ENCODE measurements at places on chromosomes 12 and 14.

DNA sequence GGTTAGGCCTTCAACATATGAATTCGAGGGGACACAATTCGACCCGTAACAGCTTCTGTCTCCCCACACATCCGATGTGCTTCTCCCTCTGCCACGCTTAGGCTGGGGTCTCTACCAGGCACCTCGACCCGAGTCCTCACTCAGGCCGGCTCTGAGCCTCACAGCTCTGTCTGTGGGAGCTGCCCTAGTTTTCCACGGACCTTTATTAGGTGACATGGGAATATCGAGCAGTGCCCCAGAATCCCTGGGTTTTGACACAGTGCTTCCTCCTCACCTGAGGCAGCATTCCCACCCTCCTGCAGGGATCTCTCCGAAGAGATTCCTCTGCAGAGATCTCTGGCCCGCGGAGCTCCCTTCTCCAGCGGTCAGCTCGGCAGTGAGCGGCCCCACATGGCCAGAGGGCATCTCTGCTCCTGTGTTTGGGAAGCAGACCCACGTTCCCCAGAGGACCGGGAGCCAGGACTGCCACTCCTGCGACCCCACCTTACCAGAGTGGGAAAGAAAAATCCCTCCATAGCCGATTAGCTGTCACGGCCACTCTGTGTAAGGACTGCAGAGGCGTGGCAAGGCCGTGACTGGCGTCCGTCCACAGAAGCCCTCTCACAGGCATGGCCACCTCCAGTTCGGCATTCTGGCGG is 21.2 kb downstream of the ZBTB42 start:
- DNase-seq = no peak

- DNase-seq = no peak
Observed at GRCh38 chr14:95054346-95055280, 102.7 kb downstream of the DICER1 start.

DNA sequence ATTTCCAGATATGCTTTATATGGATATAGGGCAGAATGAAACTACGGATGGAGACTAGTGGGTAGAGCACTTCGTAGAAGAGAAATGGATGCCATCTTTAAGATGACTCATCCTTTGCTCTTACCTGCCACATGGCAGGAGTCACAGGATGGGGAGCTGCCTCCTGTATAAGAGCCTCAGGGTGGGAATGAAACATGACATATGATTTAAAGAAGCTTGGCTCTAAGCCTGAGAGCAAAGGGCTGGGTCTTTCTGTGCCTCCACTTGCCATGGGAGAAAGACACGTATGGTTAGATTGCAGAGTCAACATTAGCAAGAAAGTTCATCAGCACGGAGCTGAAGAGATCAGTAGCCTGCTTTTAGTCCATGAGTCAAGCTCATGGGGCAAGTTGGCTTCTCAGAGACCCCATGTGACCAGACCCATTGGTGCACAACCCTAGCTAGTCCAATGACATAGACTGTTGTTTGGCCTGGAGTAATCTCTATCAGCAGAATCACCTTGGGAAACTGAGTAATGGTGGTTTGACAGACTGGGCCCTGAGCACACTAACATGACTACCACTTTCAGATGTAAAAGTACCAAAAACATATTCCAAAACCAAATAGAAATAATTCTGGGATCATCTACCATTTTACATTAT is 38.1 kb upstream of the IL22 start:
- no peak for DNase-seq

DNA sequence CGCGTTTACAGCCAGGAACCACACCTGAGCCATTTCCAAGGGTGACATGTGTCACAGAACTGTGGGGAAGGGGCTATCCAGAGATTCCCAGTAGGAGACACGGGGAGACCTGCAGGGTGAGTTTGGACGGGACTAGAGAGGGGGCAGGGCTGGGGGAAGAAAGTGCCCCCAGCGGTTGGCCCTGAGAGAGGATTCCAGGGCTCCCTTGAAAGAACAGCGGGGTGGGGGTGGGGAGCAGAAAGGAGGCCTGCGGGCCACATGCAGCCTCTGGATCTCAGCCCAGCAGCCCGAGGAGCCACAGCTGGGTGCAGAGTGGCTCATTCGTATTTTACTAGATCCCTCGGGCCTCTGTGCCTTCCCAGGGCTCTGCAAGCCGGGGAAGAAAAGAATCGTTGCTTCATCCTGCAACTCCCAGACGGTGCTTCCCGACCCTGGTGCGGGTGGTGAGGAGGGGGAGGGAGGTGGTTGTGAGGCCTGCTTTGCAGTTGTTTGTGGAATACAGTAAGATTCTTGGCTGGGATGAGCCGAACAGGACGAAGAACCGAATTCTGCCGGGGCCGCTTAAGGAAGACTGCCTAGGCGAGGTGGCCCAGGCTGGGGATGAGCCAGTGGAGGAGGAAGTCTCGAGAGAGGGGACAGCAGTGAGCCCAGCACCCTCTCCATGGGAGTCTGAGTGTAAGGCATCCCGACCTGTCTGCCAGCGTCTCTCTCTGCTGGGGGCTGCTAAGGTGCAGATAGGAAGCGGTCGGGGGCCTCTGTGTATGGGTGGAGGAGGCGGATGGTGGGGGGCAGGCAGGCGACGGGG is 36.1 kb upstream of the ANKRD9 start:
- DNase-seq = no peak

- DNase-seq = no peak
Observed at GRCh38 chr14:25132094-25132493, 82.1 kb upstream of the STXBP6 start.

GRCh38 chr14:64464651-64465050 is 648 bp upstream of the AKAP5 start:
- DNase-seq = no peak

DNA sequence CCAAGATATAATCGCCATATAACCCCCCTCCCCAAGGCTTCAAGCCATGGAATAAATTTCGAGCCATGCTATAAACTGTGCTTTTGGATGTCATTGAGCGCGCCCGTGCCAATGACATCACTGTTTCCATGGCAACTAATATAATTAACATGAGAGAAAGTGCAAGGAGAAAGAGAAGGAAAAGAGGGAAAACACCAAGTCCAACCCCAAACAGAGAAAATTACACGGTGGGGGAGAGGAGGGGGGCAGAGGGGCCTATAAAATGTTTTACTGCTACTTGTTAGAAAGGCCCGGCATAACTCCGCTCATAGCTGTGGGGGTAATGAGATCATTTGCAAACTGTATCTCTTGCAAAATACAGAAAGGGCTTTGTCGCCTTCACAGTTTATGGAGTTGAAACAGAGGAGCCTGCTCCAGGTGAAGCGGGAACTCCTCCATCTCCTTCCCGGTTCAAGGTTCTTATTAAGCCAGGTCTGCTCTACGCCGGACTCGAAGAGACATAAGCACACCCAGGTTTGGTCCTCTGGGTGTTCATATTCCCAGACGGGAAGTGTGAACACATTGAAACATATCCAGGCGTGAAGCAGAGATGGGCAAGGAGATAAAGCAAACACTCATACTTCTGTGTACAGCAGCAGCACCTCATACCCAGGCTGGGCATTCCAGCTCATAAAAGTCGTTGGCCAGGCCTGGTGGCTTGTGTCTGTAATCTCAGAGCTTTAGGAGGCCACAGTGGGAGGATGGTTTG is 99.1 kb upstream of the MAP1LC3B2 start:
- no peak for DNase-seq

DNA sequence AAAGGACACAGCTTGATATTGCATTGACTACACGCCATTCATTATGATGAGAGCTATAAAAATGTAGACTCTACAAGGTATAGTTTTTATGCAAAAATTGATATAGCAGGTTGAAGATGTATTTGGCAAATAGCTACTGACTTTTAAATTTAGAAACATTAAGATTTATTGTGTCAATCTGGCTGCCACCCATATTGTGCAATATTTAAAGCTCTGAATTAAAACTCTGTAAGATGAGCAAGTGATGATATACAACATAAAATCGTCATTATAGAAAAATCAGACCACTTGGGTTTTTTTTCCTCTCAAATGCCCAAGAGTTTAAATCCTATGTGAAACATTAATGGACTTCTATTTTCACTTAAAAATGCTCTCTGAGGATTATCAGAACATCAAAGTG is 36.8 kb upstream of the E2F7 start:
- no peak for DNase-seq

- no peak for DNase-seq
Observed at GRCh38 chr14:89619596-89619995, 202.6 kb upstream of the FOXN3 start.

DNA sequence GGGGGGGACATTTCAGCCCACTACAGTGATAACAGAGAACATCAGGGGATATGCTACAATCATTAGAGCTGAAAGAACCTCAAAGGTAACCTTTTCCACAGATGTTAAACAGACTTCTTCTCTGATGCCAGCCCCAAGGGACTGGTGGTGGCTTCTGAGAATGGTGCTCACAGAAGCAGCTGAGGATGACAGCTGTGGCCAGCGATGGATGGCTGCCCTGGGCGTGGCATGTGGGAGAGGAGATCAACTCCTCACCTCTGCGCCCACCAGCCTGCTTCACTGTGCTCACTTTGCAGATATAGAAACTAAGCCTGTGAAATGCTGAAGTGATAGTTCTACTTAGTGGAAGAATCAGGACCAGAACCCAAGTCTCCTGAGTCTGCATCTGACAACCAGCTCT is 33.0 kb downstream of the FOXN3 start:
- DNase-seq = no peak

GRCh38 chr14:82759656-82760055 is 1226.0 kb upstream of the SEL1L start:
- DNase-seq = no peak

DNA sequence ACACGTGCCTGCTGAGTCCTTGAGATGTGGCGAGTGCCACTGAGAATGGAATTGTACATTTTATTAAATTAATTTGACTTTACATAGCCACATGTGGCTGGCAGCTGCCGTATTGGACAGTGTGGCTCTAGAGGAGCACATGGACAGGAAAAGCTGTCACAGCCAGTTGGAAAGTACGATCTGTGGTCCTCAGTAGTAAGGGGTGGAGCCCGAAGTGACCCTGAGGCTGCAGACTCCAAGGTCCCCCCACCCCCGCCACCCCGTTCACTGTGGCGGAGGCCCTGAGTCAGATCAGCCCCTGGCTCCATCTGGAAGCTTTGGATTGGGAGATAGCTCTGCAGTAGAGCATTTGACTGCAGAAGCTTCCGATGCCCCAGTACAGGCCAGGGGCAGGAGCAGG is 25.8 kb upstream of the BEGAIN start:
- DNase-seq = no peak

- DNase-seq = no peak
Observed at GRCh38 chr14:99685151-99685591, 1.1 kb downstream of the CYP46A1 start.

DNA sequence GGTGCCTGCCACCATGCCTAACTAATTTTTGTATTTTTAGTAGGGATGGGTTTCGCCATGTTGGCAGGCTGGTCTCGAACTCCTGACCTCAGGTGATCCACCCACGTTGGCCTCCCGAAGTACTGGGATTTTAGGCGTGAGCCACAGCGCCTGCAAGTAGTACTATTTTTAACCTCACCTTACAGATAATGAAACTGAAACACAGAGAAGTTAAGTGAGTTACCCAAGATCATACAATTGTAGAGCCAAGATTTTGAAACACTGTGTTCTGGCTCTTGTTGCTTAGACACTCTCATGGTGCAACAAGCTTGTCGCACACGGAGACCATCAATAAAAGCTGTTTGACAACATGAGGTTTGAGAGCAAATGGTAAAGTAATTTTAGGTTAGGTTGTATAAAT is 159.1 kb upstream of the LMNTD1 start:
- no peak for DNase-seq

- no peak for DNase-seq
Observed at GRCh38 chr14:64324461-64324860, 30.3 kb upstream of the ESR2 start.

Data from T-helper 1 cell (primary cell).